NCI-H1417 treated with DMSO at 0.1 percent for 48 hours (cell line): ENCODE measurements at places on chromosomes 6 and 20.

DNA sequence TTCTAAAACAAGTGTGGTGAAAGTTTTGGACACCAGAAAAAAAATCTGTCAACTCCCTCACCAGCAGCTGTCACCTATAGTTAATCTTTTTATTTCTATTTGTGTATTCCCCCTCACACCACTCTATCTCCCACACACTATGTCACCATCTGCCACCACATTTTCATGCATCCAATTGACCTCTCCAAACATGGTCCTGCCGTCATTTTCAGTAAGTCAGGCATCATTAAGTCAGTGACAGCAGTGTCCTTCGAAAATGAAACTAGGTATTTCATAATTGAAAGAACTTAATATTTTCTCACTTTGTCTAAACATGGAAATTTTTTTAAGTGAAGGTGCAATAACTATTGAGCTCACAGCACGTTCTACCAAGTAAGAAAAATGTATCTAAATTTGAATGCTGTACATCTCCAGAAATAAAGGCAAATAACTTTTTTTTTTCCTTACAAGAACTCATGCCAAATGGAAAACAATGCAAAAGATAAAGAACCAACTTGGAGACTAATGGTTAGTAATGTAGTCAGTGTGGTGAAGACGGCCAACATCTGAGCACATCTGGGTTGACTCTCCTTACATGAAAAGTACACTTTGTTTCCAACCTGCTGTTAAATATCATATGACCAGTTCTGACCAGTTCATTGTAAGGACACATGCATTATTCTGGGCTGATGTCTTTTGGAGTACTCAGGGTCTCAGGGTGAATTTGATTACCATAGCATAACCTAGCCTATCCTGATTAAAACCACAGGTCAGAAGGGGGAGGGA, 623.3 kb upstream of the MANEA start:
- DNase-seq, result no peak

DNA sequence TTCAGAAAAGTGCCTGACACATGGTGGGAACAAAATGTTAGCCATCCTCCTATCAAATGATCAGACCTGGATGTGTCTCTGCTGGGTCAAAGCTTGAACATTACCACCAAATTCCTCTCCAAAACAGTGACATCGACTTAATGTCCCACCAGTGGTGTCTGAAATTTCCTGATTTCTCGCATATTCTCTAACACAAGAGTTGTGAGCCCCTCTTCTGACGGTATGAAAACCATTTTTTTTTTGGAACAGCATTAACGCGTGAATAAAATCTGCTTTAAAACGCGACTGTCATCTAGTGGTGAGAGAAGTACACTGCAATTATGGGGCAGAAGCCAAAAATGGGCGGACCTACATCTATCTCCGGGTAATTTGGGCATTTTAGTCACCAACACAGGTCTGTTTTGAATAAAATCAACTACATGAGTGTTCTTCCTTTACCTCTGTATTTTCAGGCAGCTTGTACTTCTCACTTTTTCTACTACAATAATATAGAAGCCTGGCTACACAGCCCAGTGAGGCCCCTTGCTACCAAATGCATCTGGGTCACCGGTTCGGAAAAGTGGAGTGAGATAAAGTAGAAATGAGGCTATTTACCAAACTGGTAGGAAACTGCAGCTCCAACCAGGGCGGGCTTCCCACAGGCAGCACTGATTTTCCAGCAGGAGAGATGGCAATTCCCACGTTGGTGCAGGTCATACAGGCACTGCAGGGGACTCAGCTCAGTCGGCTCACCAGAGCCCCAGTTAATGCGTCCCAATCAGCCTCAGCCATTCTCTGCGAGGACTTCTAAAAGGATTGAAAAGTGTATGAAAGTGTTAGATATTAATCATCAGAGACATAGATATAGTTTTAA, 27.4 kb downstream of the MGME1 start:
- DNase-seq, result no peak

GRCh38 chr6:143575440-143575839, 63.9 kb upstream of the FUCA2 start:
- DNase-seq, result peak; percentile 72

- DNase-seq, result no peak
These were observed 180.2 kb upstream of the HDAC2 start for GRCh38 chr6:114151064-114151690.

GRCh38 chr20:56428410-56428809, 16.4 kb downstream of the CASS4 start:
- DNase-seq, result no peak

GRCh38 chr20:25254571-25254970, 6.7 kb downstream of the PYGB start:
- no peak for DNase-seq

- DNase-seq, result peak; percentile 84
These were observed 41.2 kb downstream of the SLC35D3 start for GRCh38 chr6:136963259-136963658.

DNA sequence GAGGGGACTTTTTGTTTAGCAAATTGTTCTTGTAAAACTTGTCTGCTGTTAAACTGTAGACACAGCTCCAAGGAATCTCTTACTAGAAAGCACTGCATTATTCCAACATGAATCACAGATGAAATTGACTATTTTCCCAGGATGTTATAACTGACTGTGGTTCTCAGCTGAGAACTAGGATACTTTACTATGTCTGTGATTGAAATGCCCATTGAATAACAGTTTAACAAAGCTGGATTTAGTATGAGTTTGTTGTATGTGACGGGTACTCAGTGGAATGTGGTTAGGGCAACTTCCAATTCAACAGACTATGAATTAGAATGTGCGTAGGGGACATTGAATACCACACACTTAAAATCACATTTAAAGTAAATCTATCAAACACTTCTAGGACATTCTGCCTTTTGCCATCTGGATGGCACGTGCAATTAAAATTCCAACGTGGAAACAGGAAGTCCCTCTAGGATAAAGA, 193.4 kb upstream of the PREP start:
- no peak for DNase-seq

- DNase-seq, result no peak
These were observed 147.1 kb upstream of the RREB1 start for GRCh38 chr6:6960571-6961251.

DNA sequence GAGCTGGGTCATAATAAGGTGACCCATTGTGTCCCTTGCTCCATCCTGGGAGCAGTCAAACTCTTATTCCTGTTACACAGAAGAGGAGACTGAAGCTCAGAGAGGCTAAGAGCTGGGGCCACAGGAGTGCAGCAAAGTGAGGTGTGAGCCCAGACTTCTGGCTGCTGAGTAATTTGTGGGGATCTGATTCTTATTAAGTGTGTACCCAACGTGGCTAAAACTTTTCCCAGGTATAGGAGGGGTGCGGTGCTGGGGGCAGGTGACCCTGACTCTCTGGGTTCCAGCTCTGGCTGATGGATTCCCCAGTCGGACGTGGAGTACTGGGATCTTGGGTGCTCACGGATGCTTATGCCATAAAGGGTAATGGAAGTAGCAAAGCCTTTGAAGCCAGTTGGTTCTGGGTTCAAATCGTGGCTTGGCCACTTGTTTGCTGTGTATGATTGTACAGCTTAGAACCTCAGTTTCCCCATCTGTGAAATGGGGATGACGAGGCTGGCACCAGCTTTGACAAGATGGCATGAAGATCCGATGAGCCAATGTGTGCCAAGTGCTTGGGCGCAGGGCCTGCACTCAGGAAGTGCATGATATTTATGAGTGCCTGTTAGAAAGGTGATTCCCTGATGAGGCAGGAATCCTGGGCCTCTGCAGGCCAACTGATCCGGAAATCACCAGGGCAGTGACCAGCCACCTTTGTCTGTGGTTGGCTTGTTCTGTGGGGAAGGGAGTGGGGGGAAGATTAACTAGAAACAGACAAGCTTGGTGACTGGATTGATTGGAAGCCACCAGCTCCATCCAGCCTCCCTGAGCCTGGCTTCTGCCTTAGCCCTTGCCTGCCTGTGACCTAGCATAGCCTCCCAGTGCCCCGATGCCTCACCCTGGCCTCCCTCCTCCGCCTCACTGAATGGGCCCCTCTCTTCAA, 6.0 kb downstream of the SRC start:
- no peak for DNase-seq
